ENCODE measurements at places on chromosomes 3 and 15.

DNA sequence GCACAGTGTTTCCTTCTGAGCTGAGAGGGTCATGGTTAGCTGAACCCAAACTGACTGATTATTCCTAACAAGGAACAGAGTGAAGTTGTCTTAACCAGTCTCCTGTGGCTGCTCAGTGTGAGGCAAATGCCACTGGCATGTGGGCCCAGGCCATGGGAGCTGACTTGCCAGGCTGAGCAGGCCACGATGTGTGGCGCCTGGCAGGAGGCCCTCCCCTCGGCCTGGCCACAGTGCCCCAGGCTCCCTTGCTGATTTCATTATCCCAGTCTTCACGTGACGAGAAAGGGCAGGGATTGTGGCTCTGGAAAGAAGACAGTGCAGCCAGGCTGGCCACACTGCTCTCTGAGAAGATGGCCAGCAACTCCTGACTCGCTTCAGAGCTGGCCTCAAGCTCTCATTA lies 58.8 kb downstream of the SLCO2A1 start:
- DNase-seq, result no peak

- DNase-seq, result no peak
Observed at GRCh38 chr3:72829701-72830100, 18.5 kb downstream of the SHQ1 start.

- no peak for DNase-seq
Observed at GRCh38 chr3:62416144-62416543, 42.8 kb upstream of the FEZF2 start.

- DNase-seq, result peak; percentile 77
Observed at GRCh38 chr3:155744626-155745324, at the start of gene PLCH1. TSS of gene PLCH1 (minus strand) at chr3:155745071. CDS start at chr3:155704224, 40,847 bp downstream.

DNA sequence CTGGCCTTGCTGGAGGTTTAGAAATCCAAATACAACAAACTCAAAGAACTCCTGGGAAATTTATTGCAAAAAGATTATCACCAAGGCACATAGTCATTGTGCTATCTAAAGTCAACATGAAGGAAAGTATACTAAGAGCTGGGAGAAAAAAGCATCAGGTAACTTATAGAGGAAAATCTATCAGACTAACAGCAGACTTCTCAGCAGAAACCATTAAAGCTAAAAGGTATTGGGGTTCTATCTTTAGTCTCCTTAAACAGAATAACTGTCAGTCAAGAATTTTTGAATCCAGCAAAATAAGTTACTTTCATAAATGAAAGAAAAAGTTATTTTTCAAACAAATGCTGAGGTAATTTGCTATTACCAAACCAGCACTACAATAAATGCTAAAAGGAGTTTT lies 8.0 kb downstream of the OR5K3 start:
- no peak for DNase-seq

DNA sequence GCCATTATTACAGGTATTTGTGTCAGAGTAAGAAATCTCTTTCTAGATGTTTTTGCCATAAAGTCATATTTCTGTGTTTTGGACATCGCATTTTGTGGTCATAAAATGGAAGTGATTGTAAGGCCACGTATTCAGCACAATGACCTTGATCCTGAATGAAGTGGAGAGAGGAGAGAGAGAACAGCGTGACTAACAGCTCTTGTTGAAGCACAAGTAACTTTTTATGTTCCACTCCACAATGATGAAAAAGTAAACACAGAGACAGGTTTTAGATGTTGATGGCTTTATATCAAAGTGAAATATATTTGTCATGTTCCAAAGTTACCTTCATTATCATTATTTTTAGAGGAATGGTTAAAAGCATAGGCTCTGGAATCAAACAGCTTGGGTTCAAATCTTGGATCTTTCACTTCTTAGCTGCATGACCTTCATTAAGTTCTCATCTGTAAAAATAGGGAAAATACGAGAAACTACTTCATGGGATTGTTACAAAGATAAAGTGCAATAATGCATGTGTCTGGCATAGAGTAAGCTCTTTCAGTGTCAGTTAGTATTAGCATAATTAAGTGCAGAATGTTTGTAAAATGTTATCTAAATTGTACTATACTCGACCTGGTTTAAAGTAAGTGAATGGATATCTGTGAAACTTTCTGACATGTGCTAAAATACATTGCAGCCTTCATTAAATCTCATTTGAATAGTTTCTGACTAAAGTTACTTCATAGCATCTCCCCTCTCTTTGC lies 341.5 kb upstream of the DNAJC19 start:
- no peak for DNase-seq

- DNase-seq, result peak; percentile 90
Observed at GRCh38 chr15:65384895-65385869, 7.4 kb upstream of the IGDCC3 start.

DNA sequence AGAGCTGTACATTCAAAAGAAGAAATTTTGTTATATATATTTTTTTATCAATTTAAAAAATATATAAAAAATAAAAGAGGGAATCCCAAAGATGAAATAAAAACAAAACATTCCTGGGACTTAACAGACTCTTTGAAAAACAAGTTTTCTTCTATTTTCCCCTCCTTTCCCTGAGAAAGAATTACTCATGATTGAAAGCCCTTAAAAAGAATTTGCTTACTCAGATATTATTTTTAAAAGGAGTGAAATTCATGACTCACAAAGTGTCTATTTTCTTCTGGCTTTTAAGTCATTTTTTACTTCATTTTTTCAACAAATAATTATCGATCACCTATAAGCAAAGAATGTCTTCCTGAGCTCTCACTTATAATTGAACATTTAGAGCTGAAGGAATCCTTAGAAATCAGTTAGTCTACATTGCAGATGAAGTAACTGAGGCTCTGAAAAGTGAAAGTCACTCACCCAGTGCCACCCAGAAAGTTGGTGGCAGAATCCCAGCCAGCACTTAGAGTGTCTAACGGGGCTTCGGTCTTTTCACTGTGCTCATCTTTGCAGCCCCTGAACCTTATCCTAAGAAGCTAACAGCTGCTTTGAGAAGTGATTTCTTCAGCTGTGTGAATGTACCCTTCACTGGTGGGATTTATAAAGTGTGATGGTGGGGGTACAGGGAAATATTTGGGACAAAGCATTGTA lies 42.5 kb upstream of the NUDT16 start:
- DNase-seq, result no peak

DNA sequence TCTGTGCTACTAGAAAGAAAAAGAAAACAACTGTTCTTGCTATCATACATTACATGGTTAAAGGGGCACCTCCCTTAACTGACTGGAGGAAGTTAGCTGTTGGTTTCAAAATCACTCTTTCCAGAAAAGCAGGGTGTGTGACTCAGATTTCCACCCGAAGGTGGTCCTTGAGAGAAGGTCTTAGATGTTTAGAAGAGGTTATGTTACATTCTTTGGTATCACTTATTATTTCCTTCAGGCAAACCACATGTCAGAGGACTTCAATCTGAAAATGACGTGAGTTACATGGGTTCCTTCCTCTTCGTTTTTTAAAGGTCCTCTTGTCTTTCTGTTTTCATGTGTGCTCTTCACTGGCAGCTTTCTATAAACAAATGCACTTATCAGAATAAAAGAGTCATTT lies 307.9 kb upstream of the CBLB start:
- no peak for DNase-seq

GRCh38 chr3:40532252-40532651 lies 7.5 kb downstream of the ZNF621 start:
- no peak for DNase-seq
